ENCODE measurements at places on chromosomes 6 and 20.

GRCh38 chr6:41503827-41504465 is 42.2 kb upstream of the FOXP4 start:
- DNase-seq, result peak; percentile 56

- DNase-seq, result no peak
Observed at GRCh38 chr6:167761794-167762258, 64.9 kb upstream of the AFDN start.

- DNase-seq, result no peak
Observed at GRCh38 chr20:51637241-51637640, 94.7 kb upstream of the NFATC2 start.

- no peak for DNase-seq
Observed at GRCh38 chr6:36315921-36316320, 20.8 kb downstream of the BNIP5 start.

DNA sequence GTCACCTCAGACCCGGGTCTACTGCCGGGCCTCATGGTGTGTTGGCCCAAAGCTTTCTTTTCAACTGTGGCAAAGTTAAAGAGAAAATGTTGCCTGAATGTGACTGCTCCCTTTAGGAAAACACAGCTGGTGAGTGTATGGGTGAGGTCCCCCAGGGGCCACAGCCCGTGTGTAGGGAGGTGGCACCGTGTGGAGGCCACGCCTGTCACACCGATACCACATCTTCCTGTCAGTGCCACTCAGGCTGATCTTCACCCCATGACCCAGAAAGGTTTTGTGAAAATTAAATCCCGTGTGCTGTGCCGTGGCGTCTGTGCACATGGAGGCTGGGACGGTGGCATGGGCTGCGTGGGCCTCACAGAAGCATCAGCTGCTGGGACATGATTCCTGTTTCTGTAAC is 10.7 kb upstream of the ADRM1 start:
- no peak for DNase-seq

GRCh38 chr20:43731469-43731868 is 4.7 kb upstream of the GTSF1L start:
- DNase-seq, result no peak

DNA sequence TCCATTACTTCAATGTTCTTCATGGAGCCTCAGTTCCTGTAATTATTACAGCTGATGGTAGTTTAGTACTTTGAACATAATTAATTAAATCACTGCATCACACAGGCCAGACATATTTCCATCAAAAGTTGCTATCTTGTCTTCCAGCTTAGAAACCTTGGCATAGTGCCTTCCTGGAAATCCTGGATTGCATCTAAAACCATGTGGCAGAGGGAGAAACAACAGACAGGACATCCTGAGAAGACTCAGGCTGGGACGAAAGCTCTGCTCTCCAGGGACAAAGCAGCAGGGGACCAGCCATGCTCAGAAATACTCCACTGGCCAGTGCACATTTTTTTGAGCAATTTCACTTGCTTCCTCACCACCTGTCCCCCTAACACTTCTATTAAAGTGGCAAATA is 55.3 kb downstream of the TBX18 start:
- no peak for DNase-seq

GRCh38 chr6:23704479-23705052 is 421.4 kb upstream of the NRSN1 start:
- no peak for DNase-seq

- peak; percentile 8 for DNase-seq
Observed at GRCh38 chr6:96947055-96947454, 22.5 kb downstream of the KLHL32 start.

DNA sequence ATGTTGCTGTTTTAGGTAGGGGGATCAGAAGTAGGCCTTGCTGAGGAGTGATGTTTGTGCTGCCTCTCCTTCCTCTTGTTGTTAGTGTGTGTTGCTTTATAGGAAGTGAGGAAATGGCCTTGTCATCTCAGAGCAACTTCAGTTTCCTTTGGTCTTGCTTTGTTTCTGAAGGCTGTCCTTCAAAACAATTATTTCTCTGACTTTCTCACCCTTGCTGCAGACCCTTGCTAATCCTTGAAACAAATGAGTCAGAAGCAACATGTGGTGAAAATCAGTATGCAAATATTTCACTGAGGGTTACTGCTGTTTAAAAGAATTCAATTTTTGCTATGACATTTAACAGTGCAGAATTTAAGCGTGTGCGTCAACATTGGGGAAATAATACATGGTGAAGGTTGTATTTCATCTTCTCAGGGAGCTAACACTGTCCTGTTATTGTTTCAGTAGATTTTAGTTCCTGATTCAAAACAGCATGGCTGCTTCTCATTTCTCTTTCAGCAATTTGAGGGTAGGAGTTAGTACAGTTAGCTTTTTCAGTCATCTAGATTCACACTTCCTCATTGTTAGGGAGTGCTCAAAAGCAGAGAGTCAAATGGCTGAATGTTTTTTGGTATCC is 13.8 kb downstream of the RNF144B start:
- DNase-seq, result no peak

DNA sequence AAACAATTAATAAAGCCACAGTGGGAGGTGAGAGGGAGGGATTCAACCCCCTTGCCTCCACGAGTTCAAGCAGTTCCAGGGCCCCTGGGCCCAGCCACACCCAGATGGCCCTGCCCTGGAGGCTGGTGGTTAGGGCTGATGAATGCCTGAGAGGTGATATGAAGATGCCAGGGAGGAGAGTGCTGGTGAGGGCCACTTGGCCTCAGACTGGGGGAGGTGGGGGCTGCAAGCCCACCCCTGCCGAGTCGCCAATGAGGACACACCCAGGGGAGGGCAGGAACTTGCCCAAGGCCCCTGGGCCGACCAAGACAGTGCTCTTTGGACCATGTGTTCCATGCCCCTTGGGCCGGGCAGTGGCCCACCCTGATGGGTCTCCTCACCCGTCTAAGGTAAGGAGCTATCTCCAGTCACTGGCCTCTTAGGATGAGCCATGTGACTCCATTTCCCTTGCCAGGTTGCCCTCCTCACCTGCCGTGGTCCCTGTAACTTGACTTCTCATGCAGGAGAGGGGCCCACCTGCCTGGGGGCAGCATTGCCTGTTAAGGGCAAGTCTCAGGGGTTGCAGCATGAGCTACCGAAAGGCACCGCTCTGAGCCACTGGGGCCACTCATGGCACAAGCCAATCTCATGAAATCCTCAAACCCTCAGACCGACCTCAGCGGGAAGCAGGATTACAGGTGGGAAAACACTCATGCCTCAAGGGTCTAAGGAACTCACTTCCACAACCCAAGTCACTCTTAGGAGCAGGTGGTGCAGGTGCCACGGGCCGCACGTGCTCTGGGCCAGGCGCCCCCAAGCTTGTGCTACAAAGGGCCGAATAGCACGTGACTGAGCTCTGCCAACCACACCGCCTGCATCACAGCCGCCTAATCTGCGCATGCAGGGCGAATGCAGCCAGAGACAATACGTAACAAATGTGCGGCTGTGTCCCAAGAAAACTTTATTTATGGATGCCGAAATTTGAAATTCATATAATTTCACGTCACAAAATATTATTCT is 147.4 kb upstream of the MLN start:
- DNase-seq, result no peak

DNA sequence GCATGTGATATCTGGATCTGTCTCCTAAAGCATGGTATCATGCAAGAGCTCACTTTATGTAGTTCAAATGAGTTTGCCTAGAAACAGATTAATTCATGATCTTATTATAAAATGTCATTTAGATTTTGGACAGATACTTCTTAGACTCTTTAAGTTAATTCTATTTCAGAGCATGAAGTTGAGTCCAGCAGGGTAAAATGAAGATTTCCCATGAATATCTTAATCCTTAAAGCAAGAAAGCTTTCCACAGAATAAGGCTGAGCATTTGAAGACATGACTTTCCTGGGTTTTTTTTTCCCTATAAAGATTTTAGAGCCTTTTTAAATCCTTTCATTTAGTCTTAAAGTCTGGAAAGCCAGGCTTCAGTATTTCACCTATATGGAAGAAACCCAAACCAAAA is 556.0 kb upstream of the GJE1 start:
- DNase-seq, result no peak

- DNase-seq, result peak; percentile 85
Observed at GRCh38 chr6:89952686-89953085, 58.4 kb downstream of the GJA10 start.

All from activated CD8-positive, alpha-beta T cell treated with anti-CD3 and anti-CD28 coated beads for 36 hours (primary cell).